ENCODE measurements at places on chromosomes 1 and 21.

- no peak for DNase-seq
These were observed 28.7 kb downstream of the MARK1 start for GRCh38 chr1:220556641-220557040.

- no peak for DNase-seq
These were observed 21.6 kb upstream of the PTP4A2 start for GRCh38 chr1:31959521-31960340.

DNA sequence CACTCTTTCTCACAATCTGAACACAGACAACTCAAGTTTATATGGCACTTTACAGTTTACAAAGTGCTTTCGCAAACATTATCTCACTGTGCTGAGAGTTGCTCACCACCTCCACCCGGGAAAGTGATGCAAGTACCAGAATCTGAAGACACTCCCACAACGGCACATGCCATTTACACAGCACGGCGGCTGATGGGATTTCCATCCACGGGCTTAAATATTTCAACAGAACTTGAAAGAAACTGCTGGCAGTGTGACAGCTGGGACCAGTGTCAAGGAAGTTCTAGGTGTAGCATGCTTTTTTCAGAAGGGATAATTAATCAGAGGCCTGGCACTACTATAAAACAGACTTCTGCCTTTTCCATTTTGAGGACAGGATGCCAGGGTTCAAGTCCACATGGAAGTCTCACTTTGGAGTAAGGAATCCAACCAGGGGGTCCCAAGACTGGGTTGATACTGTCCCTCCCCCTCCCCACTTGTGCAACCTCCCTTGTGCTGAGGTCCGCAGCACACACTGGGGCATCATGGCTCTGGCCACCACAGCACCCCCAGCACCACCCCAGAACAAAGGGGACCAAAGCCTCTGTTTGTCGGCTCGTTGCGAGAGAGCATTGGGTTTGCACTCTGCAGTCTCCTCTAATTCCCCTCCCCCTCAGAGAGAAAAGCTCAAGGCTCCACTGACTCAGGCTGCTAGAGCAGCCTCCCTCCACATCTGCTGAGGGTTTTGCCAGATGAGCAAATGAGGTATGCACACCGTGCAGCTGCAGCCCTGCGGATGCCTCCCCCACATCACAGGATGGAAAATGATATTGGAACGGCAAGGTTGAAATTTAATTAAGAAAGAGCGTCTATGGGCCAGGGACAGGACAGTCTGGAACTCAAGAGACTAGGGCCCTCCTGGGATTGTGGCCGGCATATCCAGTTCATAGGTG is 154.9 kb downstream of the TGFBR3 start:
- peak; percentile 60 for DNase-seq

GRCh38 chr21:16002874-16003466 is 273.2 kb downstream of the USP25 start:
- DNase-seq = peak; percentile 19

DNA sequence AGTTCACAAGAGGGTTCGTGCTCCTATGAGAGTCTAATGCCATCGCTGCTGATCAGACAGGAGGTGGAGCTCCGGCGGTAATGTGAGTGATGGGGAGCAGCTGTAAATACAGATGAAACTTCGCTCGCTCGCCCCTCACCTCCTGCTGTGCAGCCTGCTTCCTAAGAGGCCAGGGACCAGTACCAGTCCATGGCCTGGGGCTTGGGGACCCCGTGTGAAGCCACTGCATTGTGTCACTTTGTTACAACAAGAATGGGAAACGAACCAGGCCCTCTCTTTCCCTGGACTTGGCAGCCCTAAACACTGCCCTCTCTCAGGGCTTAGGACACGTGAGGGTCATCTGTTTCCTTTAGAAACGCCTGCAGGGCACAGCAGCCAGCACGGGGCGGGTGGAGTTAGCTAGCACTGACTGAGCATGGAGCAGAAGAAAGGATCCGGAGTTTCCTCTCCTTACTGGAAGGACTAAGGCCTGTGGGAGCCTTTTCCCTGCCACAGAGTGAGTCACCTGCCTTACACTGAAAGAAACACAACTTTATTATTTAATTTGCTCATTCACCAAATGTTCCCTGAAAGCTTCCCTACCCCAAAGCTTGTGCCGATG is 185.2 kb upstream of the TMEM51 start:
- peak; percentile 89 for DNase-seq

- DNase-seq = no peak
These were observed 193.1 kb upstream of the UBE2U start for GRCh38 chr1:64010316-64010715.

Data from GM03348 (cell line).